ENCODE measurements at places on chromosomes 13 and 19.

- DNase-seq = no peak
Observed at GRCh38 chr19:3368848-3369336, 2.5 kb downstream of the NFIC start.

- DNase-seq = no peak
Observed at GRCh38 chr19:19451429-19452242, 46.2 kb downstream of the GATAD2A start.

GRCh38 chr13:110414931-110415330 lies 107.8 kb downstream of the COL4A2 start:
- no peak for DNase-seq

- DNase-seq = no peak
Observed at GRCh38 chr13:90365130-90365529, 982.4 kb upstream of the MIR17HG start.

DNA sequence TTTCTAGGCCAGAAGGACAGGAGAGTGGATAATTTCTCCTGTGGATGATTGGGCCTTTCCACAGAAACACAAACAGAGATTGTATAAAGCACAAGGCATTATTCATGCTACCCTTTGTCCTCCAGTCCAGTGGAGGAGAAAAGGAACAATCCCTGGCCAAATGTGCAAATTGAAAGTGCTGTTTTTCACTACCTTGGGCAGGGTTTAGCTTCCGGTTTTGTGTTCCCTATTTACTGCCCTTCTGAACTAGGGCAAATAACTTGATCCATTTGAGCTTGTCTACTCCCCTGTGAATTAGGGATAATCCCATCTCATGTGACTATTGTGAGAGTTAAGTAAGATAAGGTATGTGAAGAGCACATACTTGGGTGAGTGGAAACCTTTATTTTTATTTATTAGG lies 13.3 kb downstream of the PDX1 start:
- no peak for DNase-seq

DNA sequence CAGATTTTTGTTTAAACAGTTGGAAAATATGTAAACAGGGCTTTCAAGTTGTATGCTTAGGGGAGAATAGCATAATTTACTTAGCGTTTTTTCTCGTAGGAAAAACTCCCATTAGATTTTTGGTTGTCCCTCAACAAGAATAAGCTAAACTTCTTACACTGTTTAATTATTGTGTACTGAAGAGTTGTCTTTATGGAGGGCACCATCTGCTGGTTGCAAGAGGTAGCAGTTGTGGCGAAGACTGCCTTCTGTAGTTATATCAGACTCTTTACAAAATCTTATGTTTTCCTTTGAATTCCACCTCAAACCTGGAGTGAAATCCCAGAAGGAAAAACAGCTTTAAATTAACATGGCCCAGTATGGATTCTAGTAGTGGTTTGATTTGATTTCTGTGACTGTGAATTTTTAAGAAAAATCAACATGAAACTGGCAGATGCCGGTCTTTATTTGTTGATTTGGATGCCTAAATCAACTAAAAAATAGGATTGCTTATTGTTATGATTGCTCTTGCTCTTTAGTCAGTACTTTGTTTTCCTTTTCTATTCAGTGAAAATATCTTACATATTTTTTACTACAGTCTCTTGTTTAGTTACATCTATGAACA lies 53.4 kb downstream of the PDS5B start:
- peak; percentile 8 for DNase-seq

- no peak for DNase-seq
Observed at GRCh38 chr19:14449321-14449720, 16.2 kb downstream of the PKN1 start.

- DNase-seq = no peak
Observed at GRCh38 chr19:29851769-29852521, 40.2 kb downstream of the CCNE1 start.

DNA sequence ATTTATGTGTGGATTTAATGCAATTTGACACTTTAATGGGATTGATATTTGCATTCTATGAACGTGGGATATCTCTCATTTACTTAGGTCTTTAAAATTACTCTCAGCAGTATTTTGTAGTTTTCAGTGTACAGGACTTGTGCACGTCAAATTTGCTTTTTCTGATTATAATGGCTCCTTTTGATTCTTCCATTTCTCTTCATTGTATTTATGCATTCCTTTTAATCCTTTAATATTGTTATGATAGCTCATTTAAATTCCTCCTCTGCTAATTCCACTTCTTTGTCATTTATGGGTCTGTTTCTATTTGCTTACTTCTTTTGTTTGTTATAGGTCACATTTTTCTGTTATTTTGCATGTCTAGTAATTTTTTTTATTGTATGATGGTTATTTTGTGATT lies 226.6 kb downstream of the ATP8A2 start:
- DNase-seq = no peak

DNA sequence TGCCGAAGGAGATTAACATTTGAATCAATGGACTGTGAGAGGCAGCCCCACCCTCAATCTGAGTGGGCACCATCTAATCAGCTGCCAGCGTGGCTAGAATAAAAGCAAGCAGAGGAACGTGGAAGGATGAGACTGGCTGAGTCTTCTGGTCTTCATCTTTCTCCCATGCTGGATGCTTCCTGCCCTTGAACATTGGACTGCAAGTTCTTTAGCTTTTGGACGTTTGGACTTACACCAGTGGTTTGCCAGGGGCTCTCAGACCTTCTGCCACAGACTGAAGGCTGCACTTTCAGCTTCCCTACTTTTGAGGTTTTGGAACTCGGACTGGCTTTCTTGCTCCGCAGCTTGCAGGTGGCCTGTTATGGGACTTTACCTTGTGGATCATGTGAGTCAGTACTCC lies 14.7 kb downstream of the NHLRC3 start:
- DNase-seq = no peak

DNA sequence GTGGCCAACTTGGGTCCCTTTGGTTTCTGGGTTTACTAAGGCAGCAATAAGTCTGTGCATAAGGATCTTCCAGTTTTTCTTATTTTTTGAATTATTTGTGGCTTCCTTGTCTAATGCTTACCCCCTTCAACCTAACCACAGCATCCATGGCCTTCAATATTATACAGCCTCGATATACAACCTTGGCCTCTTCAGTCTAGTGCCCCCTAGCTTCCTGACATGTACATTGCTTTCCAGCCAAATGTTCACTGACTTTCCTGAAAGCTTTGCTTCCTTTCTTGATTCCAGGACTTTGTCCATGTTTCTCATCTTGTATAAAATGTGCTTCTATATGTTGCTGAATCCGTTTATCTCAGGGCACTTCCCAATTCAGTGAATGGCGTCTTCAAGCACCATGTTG lies 310.1 kb downstream of the OLFM4 start:
- no peak for DNase-seq

- DNase-seq = no peak
Observed at GRCh38 chr13:93147298-93147645, 79.3 kb upstream of the GPC6 start.
